ENCODE measurements at places on chromosomes 13 and 19. TPM values are rescaled to one million over a fixed set of nuclear protein-coding genes. Genes with fewer than 3 reads are reported as not detected.

Gene NFIC
- 56.0 TPM for total RNA-seq

Gene ZNF563
- 0.64 TPM for total RNA-seq

Gene CYTH2
- total RNA-seq = 31.1 TPM

Gene PLPP2
- total RNA-seq = 12.2 TPM

Gene LILRA1
- not detected for total RNA-seq

Data from fibroblast of villous mesenchyme (primary cell).